Stimulated activated CD8-positive, alpha-beta memory T cell treated with anti-CD3 and anti-CD28 coated beads, Interleukin-7, amount 100 ng/mL, for 1 hour (primary cell): ENCODE measurements at places on chromosomes 13 and 19.

DNA sequence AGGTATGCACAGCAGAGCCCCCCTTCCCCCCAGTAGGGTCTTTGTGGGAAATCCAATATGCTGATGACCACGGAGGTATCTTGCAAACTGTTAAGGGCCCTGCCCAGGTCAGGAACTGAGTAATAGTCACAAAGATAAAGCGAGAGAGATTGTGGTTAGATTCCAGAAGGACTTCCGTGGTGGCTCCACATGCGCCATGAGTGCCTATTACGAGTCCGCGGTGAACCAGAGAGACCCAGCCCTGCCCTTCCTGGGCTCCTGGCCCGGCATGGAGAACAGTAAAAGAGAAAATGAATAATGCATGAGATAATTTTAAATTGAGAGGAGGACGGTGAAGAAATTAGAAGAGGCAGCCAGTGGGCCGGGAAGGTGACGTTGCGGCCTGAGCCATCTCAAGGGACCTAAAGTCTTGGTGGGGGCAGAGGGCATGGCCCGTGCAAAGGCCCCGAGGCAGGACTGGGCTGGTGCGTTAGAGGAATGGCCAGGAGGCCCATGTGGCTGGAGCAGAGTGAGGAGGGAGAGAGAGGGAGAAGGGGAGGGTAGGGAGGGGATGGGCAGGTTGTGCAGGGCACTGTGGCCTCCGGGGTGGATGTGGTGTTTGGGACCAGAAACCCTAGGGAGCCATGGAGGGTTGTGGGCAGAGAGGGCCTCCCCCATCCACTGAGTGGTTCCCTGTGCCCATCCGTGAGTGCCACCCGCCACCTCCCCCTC lies 46.6 kb upstream of the NFIC start:
- no peak for DNase-seq

- DNase-seq, result no peak
These were observed 5.2 kb downstream of the UBXN6 start for GRCh38 chr19:4452230-4452990.

GRCh38 chr19:54684527-54684926 lies 21.7 kb downstream of the LILRB4 start:
- no peak for DNase-seq

- no peak for DNase-seq
These were observed 962 bp upstream of the IRS2 start for GRCh38 chr13:109787135-109787954.

GRCh38 chr19:7778081-7778480 lies 15.0 kb downstream of the CLEC4M start:
- no peak for DNase-seq

DNA sequence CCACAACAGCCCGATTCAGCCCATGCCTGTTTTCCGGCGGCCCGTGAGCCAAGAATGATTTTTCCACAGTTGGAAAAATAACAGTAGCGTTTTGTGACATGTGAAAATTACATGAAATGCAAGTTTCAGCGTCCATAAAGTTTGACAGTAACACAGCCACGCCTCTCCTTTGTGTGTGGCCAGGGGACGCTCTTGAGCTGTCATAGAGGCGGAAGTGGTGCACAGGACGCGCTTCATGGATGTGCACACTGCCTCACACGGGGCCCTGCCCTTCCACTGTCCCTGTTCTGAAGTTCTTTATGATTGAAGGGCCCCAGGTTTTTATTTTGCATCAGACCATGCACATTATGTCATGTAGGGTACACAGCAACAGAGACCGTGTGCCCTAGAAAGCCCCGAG lies 12.4 kb upstream of the ELAVL1 start:
- no peak for DNase-seq

DNA sequence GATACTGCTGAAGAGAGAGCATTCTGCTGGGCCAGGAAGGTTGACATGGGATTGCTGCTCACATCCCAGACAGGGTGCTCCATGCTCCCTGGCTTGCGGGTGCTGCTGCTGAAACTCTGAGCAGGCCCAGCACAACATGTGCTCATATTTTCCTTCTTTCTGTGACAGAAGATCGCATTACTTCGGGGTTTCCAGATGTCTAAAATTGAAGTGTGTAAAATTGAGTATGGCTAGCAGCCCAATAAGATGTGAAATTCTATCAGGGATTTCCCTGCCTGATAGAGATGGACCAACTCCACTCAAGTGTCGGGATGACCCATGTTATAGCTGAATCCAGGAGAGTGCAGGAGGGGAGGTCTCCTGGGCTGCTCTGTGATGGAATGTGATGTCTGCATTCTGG lies 55.6 kb upstream of the KL start:
- DNase-seq, result no peak

DNA sequence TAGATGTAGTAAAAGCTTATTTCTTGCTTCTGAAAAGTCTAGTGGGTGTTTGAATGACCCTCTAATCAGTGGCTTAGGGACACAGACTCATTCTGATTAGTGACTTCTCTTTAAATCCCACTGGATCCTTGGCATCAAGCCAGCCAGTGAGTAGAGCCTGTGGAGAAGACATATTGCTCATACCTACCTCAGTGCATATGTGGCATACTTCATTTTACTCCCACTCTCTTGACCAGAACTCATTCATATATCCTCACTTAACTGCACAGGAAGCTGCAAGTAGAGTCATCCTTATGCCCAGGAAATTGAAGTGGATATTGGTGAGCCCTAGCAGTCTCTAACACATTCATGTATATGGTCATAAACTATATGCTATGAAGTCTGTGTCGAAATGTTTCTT lies 148.3 kb downstream of the PDS5B start:
- DNase-seq, result no peak

- DNase-seq, result no peak
These were observed 9.1 kb downstream of the TMEM160 start for GRCh38 chr19:47039239-47039874.

DNA sequence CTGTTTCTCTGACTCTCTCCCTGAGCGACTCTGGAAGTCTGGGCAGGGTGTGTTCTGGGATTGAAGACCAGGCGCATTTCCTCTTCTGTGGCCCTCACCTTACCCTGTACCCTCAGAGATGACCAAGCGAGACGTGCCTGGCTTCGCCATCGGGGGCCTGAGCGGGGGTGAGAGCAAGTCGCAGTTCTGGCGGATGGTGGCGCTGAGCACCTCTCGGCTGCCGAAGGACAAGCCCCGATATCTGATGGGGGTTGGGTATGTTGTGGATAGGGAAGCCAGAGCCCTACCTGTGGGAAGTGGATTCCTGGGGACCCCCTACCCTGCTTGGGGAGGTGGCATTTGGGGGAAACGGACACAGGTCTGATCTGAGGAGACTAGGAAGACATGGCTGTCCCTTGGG lies 5.8 kb upstream of the DNM2 start:
- no peak for DNase-seq

DNA sequence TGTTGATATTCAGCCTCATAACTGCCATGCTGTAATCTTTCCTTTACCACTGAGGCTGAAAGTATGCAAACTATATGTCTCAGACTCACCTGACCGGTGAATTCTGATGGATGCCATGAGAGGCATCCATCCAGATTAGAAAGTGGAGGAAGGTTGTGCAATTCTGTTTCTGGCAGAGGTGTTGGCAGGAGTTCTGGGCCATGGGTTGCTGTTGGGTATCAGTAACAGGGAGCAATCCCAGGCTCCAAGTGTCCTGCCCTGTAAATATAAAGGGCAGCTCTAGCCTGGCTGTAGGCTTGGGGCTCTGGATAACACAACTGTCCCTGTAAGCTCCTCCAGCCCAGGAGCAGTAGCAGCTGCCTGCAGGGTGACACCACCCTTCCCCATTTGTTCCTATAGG lies 77.4 kb upstream of the ABCC4 start:
- DNase-seq, result no peak

DNA sequence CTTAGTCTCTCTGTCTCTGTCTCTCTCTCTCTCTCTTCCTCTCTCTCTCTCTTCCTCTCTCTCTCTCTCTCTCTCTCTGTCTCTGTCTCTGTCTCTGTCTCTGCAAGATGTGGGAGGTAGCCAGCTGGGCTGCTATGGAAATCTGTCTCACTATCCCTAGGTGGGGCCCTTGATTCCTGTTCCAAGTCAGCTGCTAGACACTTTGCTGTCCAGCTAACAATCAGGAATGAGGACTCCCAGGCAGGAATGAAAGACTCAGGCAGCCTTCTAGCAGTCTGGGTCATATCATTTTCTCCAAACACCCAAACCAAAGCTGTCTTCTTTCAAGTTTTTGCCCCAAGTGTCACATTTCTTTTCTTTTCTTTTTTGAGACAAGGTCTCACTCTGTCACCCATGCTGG lies 23.2 kb downstream of the CATSPERD start:
- DNase-seq, result no peak

DNA sequence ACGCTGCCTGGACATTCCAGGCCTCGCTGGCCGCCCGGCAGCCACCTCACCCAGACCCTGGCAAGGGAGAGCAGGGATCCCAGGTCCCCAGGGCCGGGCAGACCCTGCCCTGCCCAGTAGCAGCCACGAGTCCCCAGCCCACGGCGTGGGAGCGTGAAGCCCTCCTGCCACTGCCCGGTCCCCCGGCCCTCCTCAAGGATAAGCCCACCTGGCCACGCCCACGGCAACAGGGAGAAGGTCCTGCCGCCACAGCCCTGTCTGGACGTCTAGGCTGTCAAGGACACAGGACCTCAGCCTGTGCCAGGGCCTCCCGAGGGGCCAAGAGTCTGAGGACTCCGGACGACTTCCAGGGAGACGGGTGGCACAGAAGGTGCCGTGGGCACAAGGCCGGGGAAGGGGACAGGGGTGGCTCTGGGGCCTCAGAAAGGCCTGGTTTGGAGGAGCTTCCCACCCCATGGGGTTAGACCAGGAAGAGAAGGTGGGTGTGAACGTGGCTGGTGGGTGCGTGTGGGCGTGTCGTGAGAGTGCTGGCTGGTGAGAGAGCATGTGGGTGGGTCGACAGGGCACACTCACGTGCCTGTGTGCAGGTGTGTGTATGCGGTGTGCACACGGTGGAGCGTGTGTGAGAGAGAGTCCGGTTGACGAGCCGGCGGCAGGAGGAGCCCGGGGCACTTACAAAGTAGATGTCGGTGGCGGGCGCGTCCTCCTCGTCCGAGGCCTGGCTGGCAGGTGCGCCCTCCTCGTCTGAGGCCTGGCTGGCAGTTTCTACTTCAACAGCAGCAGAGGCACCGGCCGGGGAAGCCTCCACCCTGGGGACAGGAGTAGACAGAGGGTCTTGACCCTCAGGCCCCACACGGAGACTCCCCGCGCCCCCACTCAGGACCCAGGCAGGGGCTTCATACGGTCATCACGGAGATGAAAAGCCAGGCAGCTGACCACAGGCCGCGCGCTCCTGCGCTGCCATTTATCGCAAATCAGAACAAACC lies 11.9 kb upstream of the CACTIN start:
- no peak for DNase-seq

DNA sequence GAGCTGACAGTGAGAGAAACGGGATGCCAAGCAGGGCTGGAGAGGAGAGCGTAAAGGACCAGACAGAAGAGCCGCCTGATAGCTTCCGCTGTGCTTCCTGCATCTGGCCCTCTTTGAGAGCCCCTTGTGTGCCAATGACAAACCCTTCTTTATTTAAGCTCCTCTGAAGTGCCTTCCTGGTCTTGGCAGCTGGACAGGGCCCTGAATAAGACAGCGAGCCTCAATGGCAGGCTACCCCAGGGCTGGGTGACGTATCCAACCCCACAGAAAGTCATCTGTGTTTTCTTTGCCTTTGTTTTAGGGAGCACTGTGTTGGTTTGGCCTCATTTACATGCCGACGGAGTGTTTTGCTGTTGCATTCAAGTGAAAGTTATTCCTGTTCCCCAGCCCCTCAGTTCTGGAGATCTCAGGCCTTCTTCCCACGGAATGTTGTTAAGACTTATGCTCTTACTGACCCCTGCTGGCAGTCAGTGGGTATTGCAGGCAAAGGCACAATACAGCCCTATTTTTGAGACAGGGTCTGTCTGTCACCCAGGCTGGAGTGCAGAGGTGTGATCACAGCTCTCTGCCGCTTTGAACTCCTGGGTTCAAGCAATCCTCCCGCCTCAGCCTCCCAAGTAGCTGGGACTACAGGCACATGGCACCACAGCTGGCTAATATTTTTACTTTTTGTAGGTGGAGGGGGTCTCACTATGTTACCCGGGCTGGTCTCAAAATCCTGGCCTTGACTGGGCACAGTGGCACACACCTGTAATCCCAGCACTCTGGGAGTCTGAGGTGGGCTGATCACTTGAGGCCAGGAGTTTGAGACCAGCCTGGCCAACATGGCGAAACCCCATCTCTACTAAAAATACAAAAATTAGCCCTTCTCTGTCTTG lies 16.8 kb downstream of the CCL25 start:
- DNase-seq, result no peak

GRCh38 chr13:102839462-102839861 lies 6.4 kb upstream of the ERCC5 start:
- no peak for DNase-seq

- no peak for DNase-seq
These were observed 25.3 kb downstream of the TPT1 start for GRCh38 chr13:45315520-45316167.

DNA sequence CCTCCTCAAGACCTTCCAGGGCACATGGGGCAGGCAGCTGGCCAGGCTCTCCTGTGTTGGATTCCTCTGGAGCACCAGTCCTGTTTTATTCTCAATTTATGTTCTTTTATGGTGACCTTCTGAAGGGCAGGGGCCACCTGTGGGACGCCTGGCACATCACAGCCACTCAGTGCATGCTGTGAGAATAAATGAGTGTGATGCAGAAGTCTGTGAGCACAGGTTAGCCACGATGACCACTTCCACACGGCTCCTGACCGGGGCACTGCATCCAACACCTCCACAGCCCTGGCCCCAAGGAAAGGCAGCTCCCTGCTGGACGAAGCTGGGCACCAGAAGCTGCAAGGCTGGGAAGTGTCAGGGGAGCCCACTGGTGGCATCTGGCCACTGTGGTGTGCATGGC lies 122.8 kb downstream of the CRYL1 start:
- DNase-seq, result no peak

DNA sequence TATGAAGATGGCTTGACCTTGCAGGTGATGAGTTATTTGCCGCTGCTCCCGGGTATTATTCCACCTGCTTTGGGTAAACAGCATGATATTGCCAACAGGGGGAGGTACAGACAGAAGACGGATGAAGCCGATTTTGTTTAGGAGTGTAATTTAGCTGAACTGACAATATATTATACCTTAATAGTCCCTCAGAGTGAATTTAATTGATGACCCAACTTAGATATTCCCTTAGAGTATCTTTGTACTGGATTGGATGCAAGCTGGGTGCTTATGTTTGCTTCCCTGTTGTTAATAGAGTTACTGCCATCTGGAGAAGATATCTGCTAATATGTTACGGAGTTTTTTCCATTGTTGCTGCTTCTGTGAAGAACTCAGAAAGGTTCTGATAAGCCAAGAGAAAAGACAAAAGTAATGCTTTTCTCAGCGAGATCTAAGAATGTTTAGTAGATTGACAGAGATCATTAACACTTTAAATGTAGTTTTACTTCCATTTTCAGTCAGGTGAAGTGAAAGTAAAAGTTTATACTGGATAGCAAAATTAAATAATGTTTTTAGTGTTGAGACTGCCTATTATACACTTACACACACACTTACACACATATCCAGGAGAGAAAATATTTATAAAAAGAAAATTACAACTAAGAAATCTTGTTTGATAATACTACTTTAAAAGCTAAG lies 2220.8 kb upstream of the PCDH20 start:
- no peak for DNase-seq

DNA sequence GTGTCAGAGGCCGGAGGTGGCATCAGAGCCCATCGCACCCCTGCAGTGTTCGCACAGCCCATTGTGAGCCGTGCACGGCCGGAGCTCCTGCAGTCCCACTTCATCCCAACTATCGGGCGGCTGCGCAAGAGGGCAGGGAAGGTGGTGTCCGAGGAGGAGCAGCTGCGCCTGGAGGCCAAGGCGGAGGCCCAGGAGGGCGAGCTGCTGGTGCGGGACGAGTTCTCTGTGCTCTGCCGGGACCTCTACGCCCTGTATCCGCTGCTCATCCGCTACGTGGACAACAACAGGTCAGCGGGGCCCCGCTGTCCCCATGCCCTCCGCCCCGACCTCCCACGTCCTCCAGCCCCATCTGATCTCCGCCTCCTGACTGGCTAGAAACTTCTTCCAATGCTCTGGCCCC lies 85.7 kb downstream of the RYR1 start:
- DNase-seq, result no peak
